Large intestine (tissue), 12 donors: ENCODE measurements at places on chromosomes 12 and 14. TPM values are rescaled to one million over a fixed set of nuclear protein-coding genes. Genes with fewer than 3 reads are reported as not detected.

DNA sequence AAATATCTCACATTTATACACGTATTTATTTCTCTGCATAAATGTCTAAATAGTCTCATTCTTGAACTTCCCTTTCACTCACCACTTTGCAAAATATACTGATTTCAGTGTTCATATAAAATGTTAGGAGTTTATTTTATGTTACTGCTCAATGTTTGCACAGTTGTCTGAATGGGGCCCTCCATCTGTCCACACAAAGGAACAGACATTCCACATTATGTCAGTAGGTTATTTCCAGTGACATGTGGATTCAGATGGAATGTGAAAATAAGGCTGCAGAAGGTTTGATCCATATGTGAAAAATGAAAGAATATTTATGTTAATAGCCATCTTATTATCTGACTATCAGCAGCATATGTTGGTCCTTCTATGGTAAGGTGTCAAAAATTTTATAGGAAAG, 994.4 kb upstream of the SEL1L start:
- no peak for DNase-seq

SLC41A2 gene
- polyA plus RNA-seq: 4.1 TPM

TMEM253 gene
- 62.3 TPM for polyA plus RNA-seq

TAS2R30 gene
- 0.07 TPM for polyA plus RNA-seq

EPYC gene
- polyA plus RNA-seq: 0.13 TPM
